Activated T-cell treated with anti-CD3 and anti-CD28 coated beads, Interleukin-2, amount 50 U/mL, for 72 hours (primary cell): ENCODE measurements at places on chromosomes 7 and 10. TPM values are rescaled to one million over a fixed set of nuclear protein-coding genes. Genes with fewer than 3 reads are reported as not detected.

- H3K4me3 ChIP-seq = no peak overlapping the region
- DNase-seq = no peak
- H3K27ac ChIP-seq = no peak overlapping the region
- H3K4me1 ChIP-seq = peaks cover 9% of the 10 kb centered on the region
Measured at GRCh38 chr7:102064361-102065025, 222.2 kb upstream of the SH2B2 start.

Gene PIK3CG
- 18.7 TPM for total RNA-seq

Gene TMEM178B
- 1.4 TPM for total RNA-seq

Gene ASAH2
- total RNA-seq = 3.9 TPM

DNA sequence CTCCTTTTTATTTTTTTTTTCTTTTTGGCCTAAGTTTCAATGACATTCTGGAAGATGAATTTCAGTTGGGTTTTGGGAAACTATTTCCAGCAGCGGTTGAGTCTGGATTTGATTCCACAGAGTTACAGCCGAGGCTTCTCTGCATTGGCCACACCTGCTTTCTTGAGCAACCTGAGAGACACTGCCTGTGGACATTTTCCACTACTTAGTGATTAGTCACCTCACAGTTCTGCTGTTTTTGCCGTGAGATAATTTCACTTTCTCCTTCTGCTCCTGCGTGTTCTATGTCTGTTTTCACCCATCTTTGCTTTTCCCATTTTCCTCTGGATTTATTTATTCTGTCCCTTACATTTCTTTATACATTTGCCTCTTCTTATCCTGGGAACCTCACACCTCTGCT, 243.0 kb downstream of the BICC1 start:
- no peaks in the 10 kb centered on the region for H3K4me1 ChIP-seq
- H3K27me3 ChIP-seq = no peaks in the 10 kb centered on the region
- no peak for DNase-seq
- H3K36me3 ChIP-seq = no peaks in the 10 kb centered on the region

Gene GPR15LG
- total RNA-seq = not detected

DNA sequence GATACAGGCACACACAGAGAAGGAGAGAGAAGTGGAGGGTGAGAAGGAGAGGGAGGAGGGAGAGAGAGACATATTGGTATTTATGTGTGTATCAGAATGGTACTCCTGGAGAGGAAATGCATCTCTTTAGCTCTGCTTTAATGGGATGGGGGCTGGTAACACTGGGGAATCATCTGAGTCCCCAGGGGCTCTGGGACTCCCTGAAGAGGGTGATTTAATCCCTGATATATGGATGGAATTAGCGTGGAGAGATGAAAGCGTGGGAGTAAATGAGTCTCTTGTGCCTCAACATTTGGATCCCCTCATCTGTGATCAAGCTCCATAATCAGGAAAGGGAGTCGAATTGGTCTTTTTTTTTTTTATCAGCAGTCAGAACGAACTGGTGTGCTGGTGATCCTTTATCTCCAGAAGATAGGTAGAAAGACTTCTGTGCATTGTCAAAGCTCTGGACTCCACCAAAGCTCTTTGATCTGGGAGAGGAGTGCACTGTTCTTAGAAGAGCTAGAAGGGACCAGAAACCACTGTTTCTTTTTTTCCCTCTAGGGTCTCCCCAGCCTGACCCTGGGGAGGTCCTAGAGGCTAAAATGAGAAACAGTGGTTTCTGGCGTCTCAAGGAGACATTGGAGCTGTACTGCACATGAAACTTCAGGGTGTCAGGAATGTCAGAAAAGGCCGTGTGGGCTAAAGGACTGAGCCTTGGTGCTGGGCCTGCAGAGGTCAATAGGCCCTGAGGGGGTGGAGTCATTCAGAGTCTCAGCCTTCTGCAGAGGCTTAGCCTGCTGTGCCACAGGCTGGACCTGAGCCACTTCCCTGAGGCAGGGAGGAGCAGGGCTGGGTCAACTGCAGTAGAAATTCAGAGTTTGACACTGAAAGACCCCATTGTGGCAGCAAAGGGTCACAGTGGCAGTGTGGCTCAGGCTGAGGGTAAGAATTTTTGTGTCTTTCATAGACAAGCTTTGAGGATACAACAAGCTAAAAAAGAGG, 234.4 kb upstream of the SLC26A5 start:
- H3K36me3 ChIP-seq = no peaks in the 10 kb centered on the region
- H3K4me1 ChIP-seq = no peaks in the 10 kb centered on the region
- H3K27me3 ChIP-seq = no peaks in the 10 kb centered on the region
- no peak overlapping the region for H3K4me3 ChIP-seq
- H3K27ac ChIP-seq = no peak overlapping the region
- DNase-seq = no peak

Gene CPVL
- 0.51 TPM for total RNA-seq
